ENCODE measurements at places on chromosomes 3 and 15. TPM values are rescaled to one million over a fixed set of nuclear protein-coding genes. Genes with fewer than 3 reads are reported as not detected.

DNA sequence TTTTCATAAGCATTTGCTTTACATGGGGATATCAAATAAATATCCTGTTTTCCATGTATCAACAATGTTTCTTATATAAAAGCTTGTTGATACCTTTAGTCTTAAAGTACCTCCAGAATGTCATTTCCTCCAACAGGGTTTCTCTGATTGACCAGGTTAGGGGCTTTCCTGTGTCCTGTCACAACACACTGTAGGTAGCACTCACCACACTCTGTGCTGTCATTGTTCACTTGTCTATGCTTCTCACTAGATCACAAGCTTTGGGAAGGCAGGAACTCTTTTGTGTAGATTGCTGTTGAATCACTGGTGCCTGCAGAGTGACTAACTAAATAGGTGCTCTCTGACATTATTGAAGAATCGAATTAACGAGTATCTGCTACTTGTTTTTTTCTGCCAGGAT is 49.8 kb downstream of the USP50 start:
- DNase-seq: no peak

DNA sequence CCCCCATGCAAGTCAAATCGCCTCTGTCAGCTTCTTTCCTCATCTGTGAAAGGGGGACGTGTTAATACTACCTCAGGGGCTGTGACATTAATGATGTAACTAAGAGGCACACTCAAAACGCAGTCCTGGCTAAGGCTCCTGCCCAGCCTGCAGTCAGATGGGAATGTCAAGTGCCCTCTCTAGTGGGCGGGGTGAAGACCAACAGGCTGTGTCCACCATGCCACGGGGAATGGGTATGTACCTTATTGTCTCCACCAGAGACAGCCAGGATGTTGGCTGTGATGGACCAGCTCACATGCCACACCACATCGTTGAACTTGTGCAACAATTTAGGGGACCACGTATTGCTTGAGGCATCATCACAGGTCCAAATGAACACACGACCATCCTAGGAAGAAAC is 11.0 kb upstream of the GHRL start:
- no peak for DNase-seq

- no peak for DNase-seq
These were observed 28.3 kb downstream of the ALS2CL start for GRCh38 chr3:46664971-46665762.

DNA sequence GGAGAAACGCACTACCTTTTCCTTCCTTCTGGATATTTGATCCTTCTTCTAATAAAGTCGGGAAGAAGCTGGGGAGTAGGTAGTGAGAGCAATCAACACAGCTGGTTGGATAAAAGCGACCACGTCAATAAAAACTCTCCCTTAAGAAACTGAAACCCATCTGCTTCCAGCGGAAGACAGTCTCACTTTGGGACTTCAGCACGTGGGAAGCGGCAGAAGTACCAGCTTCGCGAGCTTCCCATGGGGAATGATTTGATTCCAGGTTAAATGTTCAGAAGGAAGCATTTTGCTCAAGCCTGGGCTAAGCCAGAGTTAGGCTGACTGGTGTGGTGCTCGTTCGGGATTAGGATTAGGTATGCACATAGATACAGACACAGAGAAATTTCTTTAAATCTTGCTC is 262.3 kb upstream of the LYSMD4 start:
- no peak for DNase-seq

The INSYN1 gene
- polyA plus RNA-seq: 25.6 TPM

The DOCK3 gene
- 8.0 TPM for polyA plus RNA-seq

The ZNF80 gene
- polyA plus RNA-seq: not detected

All from brain (organoid and tissue), 16 donors.